Stimulated activated CD4-positive, alpha-beta T cell treated with anti-CD3 and anti-CD28 coated beads, Interleukin-4, amount 100 ng/mL, for 4 hours (primary cell): ENCODE measurements at places on chromosomes 6 and 20.

- DNase-seq = no peak
Measured at GRCh38 chr6:41392246-41392645, 56.8 kb downstream of the NCR2 start.

DNA sequence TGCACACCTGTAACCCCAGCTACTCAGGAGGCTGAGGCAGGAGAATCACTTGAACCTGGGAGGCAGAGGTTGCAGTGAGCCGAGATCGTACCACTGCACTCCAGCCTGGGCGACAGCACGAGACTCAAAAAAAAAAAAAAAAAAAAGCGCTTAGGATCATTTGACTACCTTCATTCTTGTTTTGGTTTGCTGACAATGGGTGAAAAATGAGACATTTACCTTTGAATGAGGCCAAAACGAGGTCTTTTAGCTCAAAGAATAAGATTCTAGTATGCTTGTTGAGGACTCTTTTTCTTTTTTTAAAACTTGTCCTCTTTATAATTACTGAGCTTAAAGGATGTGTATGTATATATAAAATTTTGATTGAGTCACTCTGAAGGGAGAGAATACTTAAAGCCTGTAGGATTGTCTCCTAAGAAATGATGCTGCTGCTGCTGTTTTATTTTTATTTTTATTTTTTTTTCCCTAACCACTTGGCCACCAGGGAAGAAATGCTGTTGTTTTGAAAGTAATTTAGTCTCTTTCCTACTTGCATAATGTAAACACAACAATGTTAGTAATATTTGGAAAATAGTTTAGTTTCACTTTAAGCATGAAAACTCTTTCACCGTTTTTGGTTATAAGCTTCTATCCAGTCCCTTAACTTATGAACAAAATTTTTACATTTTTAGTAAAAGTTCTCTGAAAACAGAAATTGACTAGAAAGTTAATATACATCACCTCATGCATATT is 7.9 kb downstream of the UBR2 start:
- DNase-seq = no peak

GRCh38 chr20:38353316-38353715 is 7.0 kb downstream of the LBP start:
- no peak for DNase-seq

DNA sequence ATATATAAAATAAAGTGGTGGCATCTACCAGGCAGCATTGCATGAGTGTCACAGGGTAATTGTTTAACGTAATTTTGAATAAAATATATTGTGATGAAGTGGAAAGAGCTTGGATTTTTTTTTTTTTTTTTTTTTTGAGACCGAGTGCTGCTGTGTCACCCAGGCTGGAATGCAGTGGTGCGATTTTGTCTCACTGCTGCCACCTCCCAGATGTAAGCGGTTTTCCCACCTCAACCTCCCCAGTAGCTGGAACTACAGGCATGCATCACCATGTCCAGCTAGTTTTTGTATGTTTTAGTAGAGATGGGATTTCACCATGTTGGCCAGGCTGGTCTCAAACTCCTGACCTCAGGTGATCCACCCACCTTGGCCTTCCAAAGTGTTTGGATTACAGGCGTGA is 81.1 kb upstream of the SMIM8 start:
- DNase-seq = no peak

- no peak for DNase-seq
Measured at GRCh38 chr6:93468291-93468690, 48.9 kb upstream of the EPHA7 start.

DNA sequence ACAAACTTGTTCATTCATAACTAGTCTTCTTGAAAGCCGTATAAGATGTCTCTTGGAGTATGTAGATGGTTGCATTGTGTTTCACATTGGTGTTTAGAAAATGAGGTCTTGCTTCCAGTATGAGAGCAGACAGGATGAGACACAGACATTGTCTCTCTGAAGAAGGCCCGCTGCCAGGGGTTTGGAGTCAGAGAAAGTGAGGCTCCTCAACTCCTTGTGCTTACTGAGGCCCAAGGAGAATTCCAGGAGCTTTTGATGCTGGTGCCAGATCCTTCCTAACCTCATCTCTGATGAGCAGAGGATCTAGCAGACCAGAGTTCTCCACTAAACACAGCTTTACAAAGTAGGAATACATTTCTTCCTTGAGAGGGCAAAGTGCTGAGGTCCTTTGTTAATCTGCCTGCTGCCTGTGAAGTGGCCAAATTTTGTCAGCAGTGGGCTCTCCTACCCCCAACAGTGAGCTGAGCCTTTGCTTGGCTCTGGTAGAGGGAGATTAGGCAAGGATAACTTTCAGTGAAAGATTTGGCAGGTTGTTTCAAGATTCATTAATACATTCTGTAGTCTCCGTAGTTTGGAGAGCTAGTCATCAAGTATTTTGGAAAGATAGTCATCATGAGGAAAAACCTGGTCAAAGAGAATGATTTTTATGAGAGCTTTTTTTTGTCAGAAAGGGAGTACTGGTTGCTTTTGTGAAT is 9.7 kb downstream of the MAPRE1 start:
- no peak for DNase-seq

DNA sequence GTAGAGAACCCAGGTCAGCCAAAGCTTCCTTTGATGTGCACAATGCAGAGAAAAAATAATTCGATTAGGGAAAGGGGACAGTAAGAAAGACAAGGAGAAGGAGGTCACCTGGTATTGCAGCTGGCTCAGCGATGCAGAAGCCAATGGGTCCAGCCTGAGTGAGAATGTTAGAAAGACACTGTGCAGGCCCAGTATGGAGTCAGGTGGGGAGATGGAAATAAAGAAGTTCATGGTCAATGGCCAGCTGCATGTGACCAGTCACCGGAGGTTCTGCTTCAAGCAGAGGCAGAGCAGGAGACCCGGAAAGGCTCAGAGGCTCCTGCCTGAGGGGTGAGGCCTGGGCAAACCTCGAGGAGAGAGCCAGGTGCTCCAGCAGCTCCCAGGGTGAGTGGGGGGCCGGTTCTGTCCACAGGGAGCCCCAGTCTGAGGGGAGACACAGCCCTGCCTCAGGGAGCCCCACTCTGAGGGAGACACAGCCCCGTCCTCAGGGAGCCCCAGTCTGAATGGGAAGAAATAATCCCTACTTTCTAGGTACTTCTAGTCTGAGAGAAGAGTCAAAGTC is 51.3 kb downstream of the LRFN2 start:
- no peak for DNase-seq

GRCh38 chr6:106184629-106185028 is 98.5 kb downstream of the PRDM1 start:
- DNase-seq = no peak

GRCh38 chr20:17860301-17861197 is 108.0 kb downstream of the SNX5 start:
- DNase-seq = no peak

- DNase-seq = peak; percentile 60
Measured at GRCh38 chr6:137661601-137662000, 167.4 kb upstream of the OLIG3 start.

GRCh38 chr6:134752445-134752844 is 197.5 kb downstream of the ALDH8A1 start:
- DNase-seq = no peak

- no peak for DNase-seq
Measured at GRCh38 chr6:17002123-17002522, 99.7 kb upstream of the STMND1 start.

- peak; percentile 25 for DNase-seq
Measured at GRCh38 chr20:51424270-51425117, 118.0 kb downstream of the NFATC2 start.

GRCh38 chr20:41405436-41405835 is 38.8 kb upstream of the EMILIN3 start:
- no peak for DNase-seq

- no peak for DNase-seq
Measured at GRCh38 chr20:1305712-1306111, 23.2 kb downstream of the SDCBP2 start.

DNA sequence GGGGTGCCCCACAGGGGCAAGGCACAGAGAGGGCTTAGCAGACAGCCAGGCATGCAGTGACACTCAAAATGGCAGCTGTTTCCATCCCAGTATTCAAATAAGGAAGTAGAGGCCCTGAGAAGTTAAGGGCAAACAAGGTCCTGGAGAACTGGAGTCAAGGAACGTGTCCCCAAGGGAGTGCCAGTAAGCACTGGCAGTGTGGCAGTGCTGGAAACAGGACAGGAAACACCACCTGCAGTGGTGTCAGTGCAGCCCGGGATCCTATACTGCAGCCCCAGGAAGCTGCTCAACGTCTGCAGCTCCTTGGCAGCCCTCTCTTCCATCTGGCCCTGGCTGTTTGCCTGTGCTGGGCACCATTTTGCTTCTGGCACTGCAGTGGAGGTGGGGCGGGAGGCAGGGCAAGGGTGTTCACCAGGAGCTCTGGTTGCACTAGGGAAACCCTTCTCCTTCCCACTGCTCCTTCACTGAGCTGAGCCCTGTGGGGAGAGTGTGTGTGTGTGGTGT is 56.3 kb downstream of the EDN3 start:
- no peak for DNase-seq

- no peak for DNase-seq
Measured at GRCh38 chr6:132400555-132400882, 756 bp downstream of the MOXD1 start.

GRCh38 chr6:32046450-32047083 is 8.4 kb downstream of the CYP21A2 start:
- DNase-seq = no peak

- DNase-seq = no peak
Measured at GRCh38 chr6:161169035-161169434, 104.8 kb downstream of the AGPAT4 start.

GRCh38 chr6:79630883-79631692 is at the start of gene SH3BGRL2:
TSS of gene SH3BGRL2 (plus strand) at chr6:79631329. CDS start at chr6:79631462, 133 bp downstream.
- peak; percentile 4 for DNase-seq

DNA sequence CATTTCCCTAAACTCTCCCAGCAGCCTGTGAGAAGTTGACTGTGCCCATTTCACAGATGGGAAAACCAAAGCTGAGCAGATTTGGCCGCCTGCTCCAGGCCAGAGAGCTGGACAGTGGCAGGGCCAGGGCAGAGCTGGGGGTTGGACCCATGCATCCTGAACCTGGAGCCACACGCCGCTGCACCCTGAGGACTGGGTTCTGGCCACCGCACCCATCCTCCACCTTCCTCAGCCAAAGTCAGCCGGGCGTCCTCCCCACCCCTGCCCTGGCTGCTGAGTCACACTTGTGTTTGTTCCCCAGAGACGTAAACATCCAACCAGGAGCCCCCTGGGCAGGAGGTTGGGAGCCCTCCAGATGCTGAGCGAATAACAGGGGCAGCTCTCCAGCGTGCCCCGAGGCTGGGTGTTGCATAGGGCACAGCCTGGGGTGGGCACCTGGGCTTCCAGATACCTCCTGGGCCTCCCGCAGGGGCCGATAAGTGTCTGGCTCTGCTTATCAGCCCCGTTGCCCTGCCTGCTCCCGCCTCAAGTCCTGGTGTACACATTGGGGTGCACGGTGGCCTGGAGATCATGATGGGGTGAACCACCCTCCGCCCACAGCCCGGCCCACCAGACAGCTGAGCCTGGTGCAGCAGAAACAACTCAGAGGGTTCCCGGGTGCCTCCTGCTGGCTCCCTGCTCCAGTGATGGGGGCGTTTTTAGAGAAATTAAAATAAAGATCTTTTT is 23.8 kb downstream of the RBM38 start:
- DNase-seq = no peak

GRCh38 chr20:56631990-56632327 is 2.9 kb downstream of the TFAP2C start:
- no peak for DNase-seq

GRCh38 chr6:158567152-158567551 is 7.3 kb downstream of the TMEM181 start:
- DNase-seq = no peak

DNA sequence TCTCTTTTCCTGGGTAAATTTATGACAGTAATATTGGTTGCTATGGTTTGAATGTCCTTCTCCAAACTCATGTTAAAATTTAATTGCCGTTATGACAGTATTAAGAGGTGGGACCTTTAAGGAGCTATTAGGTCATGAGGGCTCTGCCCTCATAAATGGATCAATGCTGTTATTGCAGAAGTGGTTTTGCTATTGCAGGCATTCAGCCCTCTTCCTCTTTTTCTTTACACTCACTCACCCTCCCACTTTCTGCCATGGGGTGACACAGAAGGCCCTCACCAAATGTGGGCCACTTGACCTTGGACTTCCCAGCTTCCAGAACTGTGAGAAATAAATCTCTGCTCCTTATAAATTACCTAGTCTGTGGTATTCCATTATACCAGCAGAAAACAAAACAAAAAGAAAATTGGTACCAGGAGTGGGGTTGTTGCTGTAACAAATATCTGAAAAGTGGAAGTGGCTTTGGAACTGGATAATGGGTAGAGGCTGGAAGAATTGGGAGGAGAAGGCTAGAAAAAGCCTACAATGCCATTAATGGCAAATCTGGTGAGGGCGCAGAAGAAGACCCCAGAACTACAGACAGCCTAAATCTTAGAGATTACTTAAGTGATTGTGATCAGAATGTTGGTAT is 24.8 kb upstream of the IGF2R start:
- no peak for DNase-seq

DNA sequence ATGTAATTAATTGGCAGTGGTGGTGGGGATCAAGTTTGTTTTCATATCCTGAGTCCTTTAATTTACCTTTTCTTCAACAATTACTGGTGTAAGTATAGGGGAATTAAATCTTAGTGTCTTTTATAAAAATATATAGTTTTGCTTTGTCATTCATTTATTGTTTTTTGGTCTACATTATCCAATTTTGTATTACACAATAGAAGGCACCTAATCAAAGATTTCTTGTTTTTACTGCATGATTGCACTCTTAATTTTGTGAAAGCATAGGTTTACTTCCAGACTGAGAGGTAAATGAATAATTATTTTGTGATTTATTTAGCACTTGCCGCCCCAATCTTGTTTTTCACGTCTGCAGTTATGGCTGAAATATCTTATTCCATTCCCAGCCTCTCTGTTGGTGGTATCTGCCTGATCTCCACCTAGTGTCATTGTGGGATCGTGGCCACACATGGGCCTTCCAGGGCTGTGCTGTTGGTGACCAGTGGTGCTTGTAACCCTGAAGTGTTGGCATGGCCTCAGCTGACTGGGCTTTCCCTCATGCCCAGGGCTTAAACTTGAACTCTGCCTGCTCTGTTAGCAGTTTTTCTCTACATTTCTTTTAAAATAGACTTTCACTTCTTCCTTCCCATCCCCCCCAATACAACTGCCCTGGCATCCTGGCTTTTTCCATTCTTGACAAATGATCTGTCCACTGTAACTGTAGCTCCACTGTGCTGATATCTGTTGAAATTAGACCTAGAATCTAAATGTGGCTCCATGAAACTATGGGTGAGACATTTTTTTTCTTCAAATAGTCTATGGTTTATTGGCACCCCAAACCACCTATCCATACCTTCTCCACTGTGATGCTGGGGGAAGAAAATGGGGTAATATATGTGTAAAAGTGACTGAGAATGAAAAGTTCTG is 24.8 kb downstream of the E2F3 start:
- DNase-seq = no peak

- DNase-seq = no peak
Measured at GRCh38 chr6:107786709-107787588, 37.2 kb downstream of the SCML4 start.
